Activated T-helper 2 cell treated with anti-CD3 and anti-CD28 coated beads, Interferon-gamma antibody, Interleukin-2, Interleukin-4, amounts not matched to agents 10 μg/mL and 5 μg/mL and 100 μg/mL, durations not matched to agents 14 hours and 24 hours and 36 hours (primary cell): ENCODE measurements at places on chromosomes 16 and 17.
A peak's percentile ranks its signal among the peaks of the same experiment; 100 is the strongest.

DNA sequence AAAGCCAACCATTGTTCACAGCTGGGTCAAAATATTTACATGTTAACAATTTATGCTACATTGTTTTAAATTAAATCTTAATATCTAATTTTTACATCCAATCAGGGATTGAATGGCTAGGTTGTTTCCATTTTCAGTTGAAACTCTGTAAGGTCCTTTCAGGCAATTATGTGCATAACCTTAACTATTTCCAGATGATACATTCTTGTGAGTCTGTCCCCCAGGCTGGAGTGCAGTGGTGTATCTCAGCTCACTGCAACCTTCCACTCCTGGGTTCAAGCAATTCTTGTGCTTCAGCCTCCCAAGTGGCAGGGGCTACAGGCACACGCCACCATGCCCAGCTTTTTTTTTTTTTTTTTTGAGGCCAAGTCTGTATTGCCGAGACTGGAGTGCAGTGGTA is 10.4 kb downstream of the CDC42EP4 start:
- DNase-seq, result no peak

GRCh38 chr16:89026121-89026612 is 49.2 kb upstream of the CBFA2T3 start:
- DNase-seq, result peak; percentile 50

DNA sequence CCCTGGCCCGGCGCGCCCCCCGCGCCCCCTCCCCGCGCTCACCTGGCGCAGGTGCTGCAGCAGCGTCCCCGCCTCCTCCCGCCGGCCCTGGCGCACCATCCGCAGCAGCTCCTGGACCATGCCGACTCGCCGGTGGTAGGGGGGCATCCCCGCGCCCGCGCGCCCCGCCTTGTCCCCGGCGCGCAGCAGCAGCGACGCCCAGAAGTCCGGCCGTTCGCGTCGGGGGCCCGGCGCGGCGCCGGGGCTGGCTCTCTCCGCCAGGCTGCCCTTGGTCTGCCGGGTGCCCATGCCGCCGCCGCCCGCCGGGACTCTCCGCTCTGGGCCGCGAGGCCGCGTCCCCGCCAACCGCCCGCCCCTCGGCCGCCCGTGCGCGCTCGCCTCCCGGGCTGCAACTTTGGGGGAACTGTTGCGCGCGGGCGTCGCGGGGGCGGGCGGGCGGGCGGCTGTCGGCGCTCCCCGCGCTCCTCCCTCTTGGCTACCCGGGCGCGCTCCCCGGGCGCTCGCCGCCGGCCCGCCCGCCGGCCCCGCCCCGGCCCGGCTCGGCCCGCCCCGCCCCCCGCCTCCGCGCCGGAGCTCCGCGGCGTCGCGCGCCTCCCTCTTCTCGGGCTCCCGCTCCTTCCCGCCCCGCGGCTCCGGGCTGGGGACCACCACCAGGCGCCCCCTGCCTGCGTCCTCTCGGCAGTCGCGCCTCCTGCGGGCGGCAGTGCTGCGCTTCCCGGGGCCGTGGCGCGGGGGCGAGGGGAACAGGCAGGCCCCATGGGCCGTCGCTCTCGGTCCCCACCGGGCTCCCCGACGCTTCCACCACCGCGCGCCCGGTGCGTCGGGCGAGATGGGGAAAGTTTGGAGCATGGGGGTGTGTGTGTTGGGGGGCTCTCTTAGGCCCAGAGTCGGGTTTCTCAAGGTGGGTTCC is at the start of gene LRRC75A:
Gene LRRC75A (minus strand): TSS at position 491 of the 910 bp plus-strand sequence. CDS start 203 bp downstream, at position 288.
- peak; percentile 34 for DNase-seq

- DNase-seq, result no peak
Observed at GRCh38 chr17:4518901-4519300, 20.2 kb downstream of the SPNS2 start.
